Muscle of back (tissue), 13 donors: ENCODE measurements at places on chromosomes 5 and 9. TPM values are rescaled to one million over a fixed set of nuclear protein-coding genes. Genes with fewer than 3 reads are reported as not detected.

The GGTA1 gene
- polyA plus RNA-seq = 12.5 TPM

The F2R gene
- polyA plus RNA-seq = 27.4 TPM

The PCDHA11 gene
- 0.04 TPM for polyA plus RNA-seq

The ZNF618 gene
- 13.7 TPM for polyA plus RNA-seq

The SPINK7 gene
- polyA plus RNA-seq = not detected

The ADRB2 gene
- polyA plus RNA-seq = 2.2 TPM

The SMAD5 gene
- polyA plus RNA-seq = 35.1 TPM

The DNAJC18 gene
- polyA plus RNA-seq = 23.7 TPM

The PAPPA gene
- polyA plus RNA-seq = 1.3 TPM
